ENCODE measurements at places on chromosomes 1 and 21. TPM values are rescaled to one million over a fixed set of nuclear protein-coding genes. Genes with fewer than 3 reads are reported as not detected.

DNA sequence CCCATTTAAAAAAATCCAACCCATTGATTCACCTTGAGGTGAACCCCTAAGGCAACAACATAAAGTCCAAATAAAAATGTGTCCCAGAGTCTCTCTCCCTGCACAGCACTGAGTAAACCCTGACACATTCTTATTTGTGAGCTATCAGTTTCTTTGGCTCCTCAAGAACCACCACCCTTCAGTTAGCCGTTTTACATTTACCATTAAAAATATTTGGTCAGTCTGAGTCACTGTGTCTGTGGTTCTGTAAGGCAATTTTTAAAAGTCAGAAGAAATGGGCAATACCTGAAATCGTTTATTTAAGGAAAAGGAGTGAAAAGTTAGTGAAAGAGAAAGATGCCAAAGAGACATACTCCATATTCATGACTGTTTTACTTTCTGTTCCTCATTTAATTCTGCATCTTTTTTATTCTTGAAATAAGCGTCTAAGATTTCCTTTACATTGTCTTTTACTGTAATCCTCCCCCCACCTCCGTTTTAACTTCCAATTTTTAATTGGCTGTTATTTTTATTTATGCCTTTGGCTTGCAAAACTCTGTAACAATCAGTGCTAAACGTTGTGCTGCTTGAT lies 91.7 kb upstream of the IVNS1ABP start:
- DNase-seq = peak; percentile 0

DNA sequence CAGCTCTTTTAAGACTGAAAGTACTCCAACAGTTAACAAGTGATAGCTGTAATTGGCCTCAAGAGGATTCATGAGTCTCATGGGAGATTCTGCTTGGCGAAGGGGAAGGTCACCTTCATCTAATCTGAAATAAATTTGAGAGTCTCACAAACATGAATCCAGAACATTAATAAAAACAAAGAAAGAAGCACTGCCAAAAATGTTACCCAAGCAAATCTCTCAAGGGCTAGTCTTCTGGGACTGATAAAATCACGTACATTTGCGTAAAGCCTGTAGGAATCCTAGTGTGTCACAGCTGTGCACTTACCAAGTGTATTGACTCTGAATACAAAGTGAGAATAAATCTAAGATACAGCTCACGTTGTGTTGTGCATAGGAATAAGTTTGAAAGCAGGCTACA lies 21.2 kb upstream of the NUF2 start:
- no peak for DNase-seq

GRCh38 chr1:185287451-185287850 lies 29.6 kb downstream of the IVNS1ABP start:
- DNase-seq = no peak

GRCh38 chr1:40633523-40633922 lies 32.0 kb downstream of the RIMS3 start:
- DNase-seq = no peak

DNA sequence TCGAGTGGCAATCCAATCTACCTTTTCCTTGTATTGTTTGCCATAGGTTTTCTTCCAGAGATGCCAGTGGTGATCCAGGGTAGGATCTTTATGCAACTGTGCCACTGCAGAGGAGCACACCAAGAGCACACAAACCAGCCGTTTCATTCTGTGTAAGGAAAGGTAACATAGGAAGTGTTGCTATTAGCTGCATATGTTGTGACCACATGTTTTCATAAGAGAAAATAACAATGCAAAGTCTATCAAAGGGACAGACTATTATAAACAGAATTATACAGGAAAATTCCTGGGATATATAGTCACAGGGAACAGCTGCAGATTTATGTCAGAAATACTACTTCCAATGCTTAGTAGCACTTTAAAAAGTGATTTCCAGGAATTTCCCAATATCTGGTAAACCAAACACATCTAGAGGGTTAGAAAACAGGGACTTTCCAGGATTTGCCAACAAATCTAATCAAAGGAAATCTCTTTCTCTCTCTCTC lies 919 bp downstream of the CTSS start:
- no peak for DNase-seq

The PROX1 gene
- polyA plus RNA-seq = not detected

The HLX gene
- polyA plus RNA-seq = not detected

Data from naive B cell (primary cell).